Hematopoietic multipotent progenitor cell treated with erythropoietin and hydrocortisone succinate and interleukin-3 and kit ligand, for 6 days (in vitro differentiated cells): ENCODE measurements at places on chromosomes 6 and 20.

DNA sequence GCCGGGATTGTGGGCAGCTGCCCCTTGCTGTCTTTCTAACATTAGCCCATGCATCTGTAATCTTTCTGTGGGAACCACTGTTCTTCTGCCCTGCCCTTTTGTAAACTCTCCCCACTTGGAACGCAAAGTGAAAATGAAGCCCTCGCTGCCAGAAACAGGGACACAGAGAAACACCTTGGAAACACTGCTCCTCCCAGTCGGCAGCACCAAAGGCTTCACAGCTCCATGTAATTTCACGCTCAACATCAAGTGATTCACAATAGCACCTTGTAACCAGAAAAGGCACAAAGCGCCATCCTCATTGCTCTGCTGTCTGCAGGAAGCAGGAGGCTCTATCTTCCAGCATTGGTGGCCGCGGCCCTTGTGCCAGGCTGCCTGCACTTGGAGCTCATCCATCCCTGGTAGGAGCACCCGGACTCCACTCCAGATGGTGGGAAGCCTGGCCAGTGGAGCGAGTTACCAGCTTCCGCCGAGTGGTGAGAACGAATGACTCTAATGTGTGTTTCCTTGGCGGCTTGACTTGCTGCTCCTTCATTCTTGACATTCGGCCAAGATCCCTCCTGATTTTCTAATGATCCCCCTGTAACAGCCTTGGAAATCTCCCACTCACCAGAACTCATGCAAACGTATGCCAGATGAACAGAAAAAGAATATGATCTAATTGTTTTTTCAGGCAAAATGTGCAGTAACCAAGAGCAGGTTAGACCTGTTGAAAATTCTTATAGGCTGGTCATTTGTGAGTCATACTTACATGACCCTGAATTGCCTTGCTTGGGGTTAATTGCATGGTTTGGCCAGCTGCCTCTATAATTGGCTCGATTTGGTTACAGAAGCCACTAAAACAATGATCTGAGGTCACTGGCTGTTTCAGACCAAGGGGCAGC is 169.1 kb upstream of the CDYL start:
- no peak for DNase-seq

GRCh38 chr6:63740709-63741108 is 105.1 kb downstream of the PHF3 start:
- no peak for DNase-seq

- peak; percentile 93 for DNase-seq
Measured at GRCh38 chr6:1070085-1070521, 241.8 kb upstream of the FOXQ1 start.

GRCh38 chr6:80249897-80250296 is 143.4 kb downstream of the BCKDHB start:
- DNase-seq = peak; percentile 34

- no peak for DNase-seq
Measured at GRCh38 chr6:69789578-69789977, 7.2 kb downstream of the LMBRD1 start.

GRCh38 chr20:16351415-16351814 is 221.8 kb downstream of the KIF16B start:
- no peak for DNase-seq

GRCh38 chr20:21725892-21726291 is 20.4 kb downstream of the PAX1 start:
- no peak for DNase-seq

- no peak for DNase-seq
Measured at GRCh38 chr20:10466325-10466724, 31.2 kb downstream of the SLX4IP start.

DNA sequence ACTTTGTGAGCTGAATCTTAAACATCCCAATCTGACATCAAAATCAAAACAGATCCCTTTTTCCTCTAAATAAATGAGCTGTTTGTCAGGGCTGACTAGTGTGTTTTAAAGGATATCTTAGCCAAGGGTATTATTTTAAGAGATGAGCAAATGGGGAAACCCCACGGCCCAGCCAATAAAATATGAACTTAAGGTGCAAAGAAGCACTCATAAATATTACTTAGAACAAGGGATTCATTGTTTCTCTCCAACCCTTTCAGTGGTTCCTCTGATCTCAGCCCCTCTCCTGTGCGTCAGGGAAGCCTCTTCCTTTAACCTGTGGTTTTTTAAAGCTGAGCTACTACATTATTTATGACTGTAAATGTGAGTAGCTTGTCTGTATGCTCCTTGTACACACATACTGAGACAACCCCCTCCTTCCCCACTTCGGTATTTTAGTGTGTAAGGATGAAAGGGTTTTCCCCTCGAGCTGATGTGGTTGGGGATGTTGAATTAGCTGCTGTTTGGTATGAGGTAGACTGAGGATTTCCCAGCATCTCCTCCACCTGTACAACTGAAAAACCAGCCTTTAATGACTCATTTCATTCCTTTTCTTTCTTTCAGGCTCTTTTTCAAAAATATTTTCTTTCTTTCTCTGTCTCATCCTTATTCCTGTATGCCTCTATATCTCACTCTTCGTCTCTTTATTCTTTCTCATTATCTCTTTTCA is 6.5 kb downstream of the BMP5 start:
- DNase-seq = no peak

GRCh38 chr6:61586934-61587537 is 699.0 kb downstream of the KHDRBS2 start:
- DNase-seq = no peak

DNA sequence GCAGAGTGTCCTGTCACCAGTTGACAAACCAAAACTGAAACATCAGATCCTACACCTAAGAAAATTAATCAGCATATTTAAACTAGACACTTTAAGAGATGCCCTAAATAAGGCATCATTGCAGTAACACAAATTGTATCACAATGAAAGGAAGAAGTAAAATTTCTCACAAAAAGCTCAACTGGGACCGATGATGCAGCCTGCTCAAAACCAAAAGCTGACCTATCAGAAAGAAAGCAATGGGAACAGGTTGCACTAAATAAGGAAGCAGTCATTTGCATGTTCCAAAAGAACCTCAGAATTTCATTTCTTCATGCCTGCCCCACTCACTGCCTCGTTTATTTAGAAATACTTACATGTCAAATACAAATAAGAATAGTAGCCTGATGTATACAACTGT is 12.1 kb downstream of the HIVEP2 start:
- no peak for DNase-seq

DNA sequence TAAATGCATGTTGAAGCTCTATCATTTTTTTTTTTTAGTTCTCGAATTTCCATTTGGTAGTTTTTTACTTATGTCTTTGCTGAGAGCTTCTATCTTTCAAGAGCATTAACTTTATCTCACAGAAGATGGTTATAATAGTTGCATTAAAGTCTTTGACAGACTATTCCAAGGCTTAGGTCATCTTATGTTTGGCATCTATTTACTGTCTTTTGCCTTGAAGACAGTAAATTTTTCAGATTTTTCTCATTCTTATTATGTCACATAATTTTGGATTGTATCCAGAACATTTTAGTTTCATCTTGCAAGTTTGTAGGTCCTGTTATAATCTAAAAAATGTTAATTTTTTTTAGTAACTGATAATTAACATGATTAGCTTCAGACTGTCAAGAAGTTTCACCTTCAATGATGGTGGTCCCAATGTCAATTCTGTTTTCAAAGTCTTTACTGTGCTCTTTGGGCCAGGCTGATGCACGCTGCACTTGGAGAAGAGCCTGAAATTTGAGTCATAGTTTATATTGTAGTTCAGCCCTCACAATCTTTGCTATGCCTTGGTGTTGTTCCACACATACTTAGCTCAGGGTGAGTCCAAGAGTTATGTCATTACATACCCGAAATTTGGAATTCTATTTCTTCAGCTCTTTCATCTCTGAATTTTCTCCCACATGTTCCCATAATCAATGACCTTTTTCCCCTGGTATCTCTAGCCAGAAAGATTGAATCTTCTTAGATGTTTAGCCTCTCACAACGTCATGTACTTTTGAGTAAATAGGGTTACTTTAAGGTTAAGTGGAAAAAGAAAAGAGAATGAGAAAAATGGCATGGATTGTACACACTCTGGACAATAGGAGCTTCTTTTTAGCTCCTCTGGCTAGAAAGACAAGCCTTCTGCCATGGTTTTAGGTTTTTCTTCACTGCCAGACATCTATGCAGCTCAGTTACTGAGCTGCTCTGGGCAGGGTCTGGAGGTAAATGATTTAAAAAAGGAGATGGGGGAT is 110.3 kb upstream of the BTBD3 start:
- no peak for DNase-seq

GRCh38 chr6:14317387-14317970 is 199.9 kb downstream of the CD83 start:
- no peak for DNase-seq

DNA sequence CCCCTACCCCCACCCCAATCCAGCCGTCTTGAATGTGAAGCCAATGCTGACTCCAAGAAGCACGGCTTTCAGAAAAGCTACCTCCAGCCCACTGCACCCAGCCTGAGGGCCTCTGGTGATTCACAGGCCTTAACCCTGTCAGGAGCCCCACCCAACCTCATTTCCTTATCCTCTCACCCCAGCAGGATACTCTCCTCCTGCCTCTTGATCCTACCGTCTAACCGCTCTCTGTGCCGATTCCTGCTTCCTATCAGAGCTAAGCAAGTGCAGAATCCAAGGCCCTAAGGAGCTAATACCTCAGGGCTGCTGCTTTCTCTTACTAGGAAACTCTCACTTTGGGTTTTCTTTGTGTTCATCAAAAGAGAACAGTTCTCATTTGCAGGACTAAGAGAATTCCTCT is 47.2 kb downstream of the TRERF1 start:
- peak; percentile 85 for DNase-seq

DNA sequence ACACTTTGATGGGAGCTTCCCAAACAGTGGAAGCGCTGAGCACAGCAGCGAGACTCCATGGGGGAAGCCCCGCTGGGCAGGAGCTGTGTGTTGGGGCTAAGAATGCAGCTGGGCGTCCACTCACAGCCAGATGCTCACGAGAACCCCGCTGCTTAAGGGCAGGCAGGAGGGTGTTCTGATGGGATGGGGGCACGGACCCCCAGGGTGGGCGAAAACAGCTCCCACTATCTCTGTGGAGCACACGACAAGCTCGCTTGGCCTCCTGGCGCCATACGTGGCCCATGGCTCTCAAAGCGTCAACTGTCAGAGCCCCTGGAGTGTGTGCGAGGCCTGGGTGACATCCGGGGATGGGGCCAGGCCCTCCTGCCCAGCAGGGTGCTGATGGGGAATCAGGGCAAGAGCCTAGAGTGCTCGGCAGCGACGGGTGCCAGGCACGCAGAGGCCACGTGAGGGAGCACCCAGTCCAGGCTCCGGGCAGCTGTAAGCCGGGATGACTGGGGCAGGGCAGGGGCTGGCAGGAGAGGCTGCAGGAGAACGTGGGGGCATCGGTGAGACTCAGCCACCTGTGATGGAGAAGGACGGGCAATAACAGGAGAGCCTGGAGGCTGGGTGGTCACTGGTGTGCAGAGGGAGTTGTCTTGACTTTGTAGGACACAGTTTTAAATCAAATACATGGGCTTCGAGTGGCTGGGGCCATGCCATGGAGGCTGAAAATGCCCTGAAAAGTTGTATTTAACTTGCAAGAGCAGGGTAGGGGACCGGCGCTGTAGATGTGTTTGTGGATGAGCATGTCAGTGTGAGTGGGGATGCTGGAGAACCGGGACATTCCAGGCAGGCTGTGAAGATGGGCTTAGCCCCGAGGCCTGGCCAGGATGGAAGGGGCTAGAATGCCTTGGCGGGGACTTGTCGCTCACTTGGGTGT is 27.3 kb downstream of the PYGB start:
- DNase-seq = no peak
